Fibroblast of mammary gland (primary cell): ENCODE measurements at places on chromosomes 7 and 10.

DNA sequence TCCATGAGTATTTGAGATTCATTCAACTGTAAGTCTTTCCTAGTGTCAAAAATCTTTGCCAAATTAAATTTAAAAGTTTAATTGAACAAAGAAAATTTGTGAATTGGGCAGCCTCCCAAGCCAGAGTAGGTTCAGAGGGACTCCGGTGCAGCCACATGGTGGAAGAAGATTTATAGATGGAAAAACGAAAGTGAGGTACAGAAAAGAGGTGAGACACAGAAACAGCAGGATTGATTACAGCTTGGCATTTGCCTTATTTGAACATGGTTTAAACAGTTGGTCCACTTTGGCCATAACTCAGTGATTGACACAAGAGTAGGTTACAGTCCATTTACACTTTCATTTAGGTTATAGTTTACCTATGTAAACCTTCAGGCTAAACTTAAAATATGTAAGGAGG, 465.8 kb downstream of the ARL4A start:
- DNase-seq = no peak

- DNase-seq = no peak
Measured at GRCh38 chr10:72007246-72007892, 43.2 kb downstream of the CHST3 start.

DNA sequence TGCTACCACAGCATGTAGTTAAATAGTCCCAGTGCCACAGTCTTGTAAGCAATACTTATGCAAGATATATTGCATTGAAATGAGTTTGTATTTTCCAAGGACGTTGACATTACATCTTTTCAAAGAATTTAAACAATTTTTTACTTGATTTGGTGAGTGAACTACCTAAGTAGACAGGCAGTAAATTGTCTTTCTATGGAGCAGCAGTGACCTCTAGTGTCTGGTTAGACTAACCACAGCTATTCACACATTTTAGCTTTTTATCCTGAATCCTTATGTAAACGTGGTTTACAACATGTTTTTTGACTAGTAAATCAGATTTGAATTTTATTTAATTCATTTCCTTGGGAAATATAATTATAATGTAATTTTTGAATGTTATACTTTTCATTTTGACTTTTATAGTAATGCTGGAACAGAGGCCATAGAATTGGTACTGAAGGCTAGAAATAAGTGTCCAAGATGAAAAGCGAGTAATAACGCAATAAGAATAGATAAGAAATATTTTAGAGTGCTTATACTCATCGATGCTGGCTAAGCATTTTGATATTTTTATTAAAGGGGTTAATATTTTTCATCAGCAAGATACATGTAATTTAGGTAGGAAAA, 5.6 kb downstream of the LRRTM3 start:
- DNase-seq = peak; percentile 55

- peak; percentile 89 for DNase-seq
Measured at GRCh38 chr10:110872145-110872983, 636 bp downstream of the PDCD4 start.

DNA sequence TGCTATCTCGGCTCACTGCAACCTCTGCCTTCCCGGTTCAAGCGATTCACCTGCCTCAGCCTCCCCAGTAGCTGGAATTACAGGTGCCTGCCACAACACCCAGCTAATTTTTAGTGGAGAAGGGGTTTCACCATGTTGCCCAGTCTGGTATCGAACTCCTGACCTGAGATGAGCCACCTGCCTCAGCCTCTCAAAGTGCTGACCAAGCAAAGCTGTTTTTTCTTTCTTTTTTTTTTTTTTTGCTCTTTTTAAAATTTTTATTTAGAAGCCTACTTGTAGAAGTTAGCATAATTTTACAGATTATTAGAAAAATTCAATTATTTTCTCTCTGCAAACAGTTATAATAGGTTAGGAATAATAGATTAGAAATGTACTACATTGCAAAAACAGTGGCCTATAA, 1.2 kb upstream of the FGFBP3 start:
- no peak for DNase-seq

DNA sequence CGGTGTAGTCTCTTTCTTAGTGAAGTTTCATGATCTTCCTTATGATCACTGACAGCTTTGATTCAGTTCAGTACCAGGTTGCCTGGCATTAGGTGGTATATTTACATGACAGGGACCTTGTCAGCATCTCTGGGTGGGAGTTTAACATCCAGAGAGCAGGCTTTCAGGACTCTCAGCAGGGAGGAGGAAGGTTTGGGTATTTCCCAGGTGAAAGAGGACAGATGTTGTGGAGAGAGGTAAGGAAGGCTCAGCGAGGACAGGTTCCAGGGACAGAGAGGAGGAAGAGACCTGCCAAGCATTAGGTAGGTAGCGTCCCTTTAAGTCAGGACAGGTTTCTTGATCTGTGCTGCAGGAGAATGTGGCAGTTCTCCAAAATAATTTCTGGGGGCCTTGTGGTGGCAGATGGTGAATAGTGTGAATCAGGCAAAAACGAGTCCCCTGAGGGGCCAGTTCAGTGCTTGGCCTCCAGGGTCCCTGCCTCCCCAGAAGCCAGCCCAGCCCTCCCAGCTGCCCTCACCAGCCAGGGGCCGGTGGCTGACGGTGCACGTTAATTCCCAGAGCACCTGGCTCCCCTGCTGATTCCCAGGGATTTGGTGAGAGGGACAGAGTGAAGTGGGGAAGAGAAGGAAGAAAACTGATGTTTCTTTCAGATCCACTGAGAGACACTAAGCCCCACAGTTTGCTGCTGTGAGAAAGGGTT, 82.0 kb downstream of the VWC2 start:
- no peak for DNase-seq

DNA sequence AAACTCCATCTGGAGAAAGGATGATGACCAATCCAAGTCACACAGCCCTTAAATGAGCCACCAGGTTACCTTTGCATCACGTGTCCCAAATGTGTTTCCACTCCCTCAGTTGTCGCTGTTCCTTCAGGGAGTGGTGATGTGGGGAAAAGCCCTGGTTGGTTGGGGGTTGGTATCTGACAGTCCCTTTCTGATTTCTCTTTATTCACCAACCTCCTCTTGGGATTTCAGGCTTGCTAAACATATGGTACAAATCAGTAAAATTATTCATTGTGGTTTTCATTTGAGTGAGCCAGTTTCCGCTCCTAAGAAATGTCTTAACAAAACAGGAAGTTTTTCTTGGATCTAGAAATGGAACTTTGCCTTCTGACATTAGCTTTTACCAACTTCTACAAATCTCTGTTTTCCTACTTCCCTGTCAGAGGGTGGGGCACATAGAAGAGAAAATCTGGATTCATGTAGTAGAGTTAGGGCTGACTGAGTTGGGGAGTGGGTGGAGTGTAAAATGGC, 40.0 kb upstream of the KMT2E start:
- peak; percentile 96 for DNase-seq

DNA sequence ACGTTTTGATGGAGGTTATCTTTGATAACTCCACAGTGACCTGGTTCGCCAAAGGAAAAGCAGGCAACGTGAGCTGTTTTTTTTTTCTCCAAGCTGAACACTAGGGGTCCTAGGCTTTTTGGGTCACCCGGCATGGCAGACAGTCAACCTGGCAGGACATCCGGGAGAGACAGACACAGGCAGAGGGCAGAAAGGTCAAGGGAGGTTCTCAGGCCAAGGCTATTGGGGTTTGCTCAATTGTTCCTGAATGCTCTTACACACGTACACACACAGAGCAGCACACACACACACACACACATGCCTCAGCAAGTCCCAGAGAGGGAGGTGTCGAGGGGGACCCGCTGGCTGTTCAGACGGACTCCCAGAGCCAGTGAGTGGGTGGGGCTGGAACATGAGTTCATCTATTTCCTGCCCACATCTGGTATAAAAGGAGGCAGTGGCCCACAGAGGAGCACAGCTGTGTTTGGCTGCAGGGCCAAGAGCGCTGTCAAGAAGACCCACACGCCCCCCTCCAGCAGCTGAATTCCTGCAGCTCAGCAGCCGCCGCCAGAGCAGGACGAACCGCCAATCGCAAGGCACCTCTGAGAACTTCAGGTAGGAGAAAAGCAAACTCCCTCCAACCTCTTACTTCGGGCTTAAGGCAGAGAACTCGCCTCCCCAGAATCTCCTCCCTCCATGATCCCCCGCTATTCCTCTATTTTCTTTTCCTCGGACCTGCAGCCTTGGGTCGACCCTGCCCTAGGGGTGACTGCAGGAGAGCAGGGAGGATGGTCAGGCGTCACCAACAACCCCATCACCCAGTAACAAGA, at the start of gene SERPINE1:
Gene SERPINE1, plus strand, starts transcription at position 454 of the 809 bp plus-strand sequence. CDS start 1,290 bp downstream, outside the sequence.
- DNase-seq = peak; percentile 100

DNA sequence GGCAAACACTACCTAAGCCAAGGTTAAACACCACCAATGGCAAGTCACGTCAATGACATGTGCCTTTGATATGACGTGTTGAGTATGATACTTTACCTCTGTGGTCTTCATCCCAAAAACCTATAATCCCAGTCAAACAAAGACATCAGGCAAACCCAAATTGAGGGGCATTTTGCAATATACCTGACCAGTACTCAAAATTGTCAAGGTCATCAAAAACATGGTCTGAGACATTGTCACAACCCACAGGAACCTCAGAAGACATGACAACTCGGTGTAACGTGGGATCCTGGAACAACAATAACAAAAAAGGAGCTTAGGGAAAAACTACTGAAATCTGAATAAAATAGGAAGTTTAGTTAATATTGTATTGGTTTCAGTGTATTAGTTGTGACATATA, 7.2 kb downstream of the FAM237B start:
- DNase-seq = no peak

DNA sequence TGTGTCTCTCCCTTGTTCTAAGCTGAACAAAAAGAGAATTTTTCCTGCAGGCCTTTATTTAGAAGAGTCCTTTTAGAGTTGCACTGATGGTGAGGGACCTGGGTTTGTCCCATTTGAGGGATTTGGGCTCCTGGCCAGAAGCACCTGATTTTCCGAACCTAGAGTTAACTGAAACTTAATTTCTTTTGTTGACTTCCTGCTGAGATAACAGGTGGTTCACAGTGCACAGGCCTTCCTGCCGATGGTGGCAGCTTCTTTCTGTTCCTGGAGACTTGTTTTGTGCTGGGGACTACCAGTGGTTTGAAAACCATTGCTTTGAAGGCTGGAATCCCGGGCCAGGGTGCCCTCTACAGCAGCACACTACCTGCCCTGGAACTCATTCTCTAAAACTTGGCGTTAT, 99.2 kb downstream of the SUGCT start:
- no peak for DNase-seq

DNA sequence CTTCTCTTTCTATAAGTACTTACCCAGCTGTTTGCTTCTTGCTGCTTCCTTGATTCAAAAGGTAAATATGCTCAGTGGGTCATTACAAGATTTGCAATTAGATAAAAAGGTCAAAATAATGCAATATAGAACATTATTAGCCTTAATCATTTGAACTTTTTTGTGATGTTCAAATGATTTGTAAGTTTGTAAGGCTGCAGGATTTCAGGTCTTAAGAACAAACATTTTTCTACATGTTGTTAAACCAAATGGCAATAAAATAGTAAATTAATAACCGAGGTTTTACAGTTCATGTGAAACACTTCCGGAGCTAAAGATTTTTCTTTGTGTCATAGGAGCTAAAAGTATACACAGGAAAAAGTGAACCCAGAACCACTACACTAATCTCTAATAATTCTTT, 16.2 kb upstream of the SCIN start:
- DNase-seq = no peak

DNA sequence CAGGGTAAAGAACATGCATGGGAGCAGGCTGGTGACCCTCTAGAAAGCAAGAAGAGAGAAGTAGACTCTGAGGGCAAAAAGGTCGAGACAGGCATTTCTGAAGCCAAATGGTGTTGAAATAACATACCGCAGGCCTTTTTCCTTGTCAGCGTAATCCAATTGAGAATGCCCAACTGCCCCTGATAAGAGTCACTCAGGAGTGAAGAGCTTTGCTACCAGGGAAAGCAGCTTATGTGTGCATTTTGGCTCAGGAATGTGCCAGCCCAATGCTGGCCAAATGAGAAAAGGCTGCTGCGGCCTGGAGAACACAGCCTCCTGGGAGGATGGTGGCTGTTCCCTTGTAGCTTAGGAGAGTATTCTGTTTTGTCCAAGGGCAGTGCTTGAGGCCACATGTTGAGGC, 61.4 kb upstream of the NFKB2 start:
- DNase-seq = no peak

- no peak for DNase-seq
Measured at GRCh38 chr7:45367026-45367425, 207.1 kb upstream of the ADCY1 start.

GRCh38 chr7:88132725-88133124, 87.1 kb downstream of the SRI start:
- DNase-seq = no peak
